ENCODE measurements at places on chromosomes 12 and 14. TPM values are rescaled to one million over a fixed set of nuclear protein-coding genes. Genes with fewer than 3 reads are reported as not detected.

- no peak for DNase-seq
Measured at GRCh38 chr14:68392393-68393141, 400.3 kb downstream of the ZFP36L1 start.

DNA sequence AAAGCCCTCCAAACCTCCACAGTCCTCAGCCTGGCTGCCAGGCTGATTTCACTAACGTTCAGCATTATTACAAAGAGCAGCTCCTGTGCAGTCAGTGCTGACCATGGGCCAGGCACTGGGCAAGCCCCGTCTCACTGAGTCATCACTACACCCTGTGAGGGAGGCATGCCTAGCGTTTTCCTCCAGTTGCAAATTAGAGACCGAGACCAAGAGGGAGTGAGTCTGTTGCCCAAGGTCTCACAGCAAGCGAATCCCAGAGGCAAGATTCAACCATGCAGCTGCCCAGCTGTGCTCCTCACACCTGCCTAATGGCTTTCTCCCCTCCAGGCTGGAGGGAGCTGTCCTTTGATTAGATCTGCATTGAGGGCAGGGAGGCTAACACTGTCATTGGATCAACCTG is 229.3 kb upstream of the LHX5 start:
- no peak for DNase-seq

DNA sequence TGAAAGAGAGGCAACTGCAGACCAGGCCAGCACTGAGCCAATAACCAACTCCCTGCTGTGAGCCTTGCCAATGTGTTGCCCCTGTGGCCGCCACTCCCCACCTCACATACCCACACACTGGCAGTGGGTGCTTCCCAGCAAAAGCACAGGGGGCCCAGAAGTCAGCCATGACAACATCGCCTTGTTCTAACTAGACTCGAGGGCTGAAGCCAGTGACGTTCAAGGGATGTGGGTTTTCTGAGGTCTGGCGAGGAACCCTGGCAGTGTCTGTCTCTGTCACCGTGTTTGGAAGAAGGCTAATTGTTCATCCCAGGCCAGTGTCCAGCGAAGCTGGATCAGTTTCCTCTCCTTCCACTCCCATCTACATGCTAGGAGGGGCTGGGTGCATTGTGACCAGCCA is 311.8 kb upstream of the AMIGO2 start:
- no peak for DNase-seq

- DNase-seq: no peak
Measured at GRCh38 chr12:102093319-102093718, 26.6 kb downstream of the NUP37 start.

DNA sequence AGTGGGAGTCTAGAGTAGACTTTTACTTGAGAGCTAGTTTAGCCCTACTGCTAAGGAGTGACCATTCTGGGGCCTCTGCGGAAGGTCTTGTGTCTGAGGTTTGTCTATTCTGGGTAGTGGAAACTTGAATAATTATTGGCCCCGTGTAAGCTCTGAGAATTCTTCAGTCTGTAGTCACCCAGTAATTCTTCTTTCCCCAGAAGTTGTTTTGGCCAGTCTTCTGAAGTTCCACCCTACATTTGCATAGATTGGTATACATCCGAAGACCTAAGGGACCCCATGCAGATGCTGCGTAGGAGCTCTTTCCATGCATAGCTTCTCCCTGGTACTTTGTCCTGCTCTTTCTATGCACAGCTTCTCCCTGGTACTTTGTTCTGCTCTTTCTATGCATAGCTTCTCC is 12.8 kb downstream of the CYP46A1 start:
- DNase-seq: no peak

- no peak for DNase-seq
Measured at GRCh38 chr12:79766705-79767464, 76.1 kb upstream of the PAWR start.

- DNase-seq: no peak
Measured at GRCh38 chr14:52485350-52485960, 66.8 kb downstream of the TXNDC16 start.

DNA sequence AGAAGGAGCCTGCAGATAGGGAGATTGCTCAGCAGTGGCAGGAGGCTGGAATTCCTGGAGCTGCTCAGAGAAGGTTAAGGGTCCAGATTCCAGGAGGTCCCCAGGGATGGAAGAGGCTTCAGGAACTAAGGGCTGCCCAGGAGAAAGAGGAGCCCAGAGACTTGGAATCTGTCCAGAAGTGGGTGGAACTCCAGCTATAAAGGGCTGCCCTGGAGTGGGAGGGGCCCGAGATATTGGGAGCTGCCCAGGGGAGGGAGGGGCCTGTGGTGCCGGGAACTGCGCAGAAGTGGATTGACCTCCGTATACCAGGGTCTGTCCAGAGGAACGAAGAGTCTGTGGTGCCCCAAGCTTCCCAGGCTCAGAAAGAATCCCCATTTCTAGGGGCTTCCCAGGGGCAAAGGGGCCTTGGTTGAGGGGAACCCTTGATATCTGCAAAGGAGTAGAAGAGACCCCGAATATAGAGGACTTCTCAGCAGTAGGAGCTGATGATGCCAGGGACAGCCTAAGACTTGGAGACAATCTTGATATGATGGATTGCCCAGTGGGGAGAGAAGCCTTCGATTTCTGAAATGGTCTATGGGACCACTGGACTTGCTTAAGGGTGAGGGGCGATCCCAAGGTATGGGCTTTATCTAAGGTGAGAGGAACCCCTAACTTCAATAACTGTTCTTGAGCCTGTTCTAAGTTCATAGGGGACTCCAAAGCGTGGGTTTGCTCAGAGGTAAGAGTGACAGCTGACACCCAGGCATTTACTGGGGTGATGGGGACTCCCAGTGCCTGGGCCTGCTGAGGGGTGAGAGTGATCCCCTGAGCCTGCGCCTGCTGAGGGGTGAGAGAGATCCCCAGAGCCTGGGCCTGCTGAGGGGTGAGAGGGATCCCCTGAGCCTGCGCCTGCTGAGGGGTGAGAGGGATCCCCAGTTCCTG is 45.0 kb downstream of the FAM186A start:
- DNase-seq: peak; percentile 39

GRCh38 chr14:24395609-24396582 is 2.9 kb upstream of the NYNRIN start:
- DNase-seq: peak; percentile 53

GRCh38 chr12:85642808-85643207 is 193.4 kb downstream of the RASSF9 start:
- DNase-seq: no peak

DNA sequence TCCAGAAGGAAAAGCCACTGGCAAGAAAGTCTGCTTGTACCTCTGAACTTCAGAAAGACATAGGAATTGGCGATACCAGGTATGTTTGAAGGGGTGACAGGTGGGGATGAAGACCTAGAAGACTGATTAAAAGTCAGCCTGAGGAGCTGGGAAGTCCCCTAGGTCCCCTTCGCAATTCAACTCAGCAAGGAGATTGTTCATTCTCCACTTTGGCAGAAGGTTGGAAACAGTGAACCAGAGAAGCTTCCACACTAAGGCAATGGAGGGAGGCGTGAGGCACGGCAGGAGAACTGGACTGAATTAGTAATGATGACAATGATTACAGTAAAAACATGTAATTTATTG is 240.3 kb upstream of the TMPO start:
- no peak for DNase-seq

DNA sequence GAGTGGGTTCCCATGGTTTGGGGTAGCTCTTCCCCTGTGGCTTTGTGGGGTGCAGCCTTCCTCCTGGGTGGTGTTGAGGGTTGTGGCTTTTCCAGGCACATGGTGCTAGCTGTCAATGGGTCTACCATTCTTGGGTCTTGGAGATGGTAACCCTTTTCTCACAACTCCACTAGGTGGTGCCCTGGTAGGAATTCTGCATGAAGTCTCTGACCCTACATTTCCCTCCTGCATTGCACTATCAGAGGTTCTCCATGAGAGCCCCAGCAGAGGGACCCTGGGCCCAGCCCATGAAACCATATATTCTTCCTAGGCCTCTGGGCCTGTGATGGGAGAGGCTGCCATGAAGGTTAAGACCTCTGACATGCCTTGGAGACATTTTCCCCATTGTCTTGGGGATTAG is 1093.3 kb downstream of the SLC16A7 start:
- peak; percentile 54 for DNase-seq

DNA sequence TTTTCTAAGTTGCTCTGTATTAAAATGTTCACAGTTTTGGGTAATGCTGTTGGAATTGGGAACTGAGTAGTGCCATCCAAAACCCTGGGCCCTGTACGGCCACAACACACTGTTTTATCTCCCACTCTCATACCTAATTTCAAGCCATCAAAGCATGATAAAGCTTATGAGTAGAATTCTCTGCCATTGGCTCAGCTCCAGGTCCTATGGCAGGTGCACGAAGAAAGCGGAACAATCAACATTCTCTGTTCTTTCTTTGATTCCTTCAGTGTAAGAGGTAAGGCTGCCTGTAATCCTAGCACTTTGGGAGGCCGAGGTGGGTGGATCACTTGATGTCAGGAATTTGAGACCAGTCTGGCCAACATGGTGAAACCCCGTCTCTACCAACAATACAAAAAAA is 394.9 kb downstream of the CCDC91 start:
- no peak for DNase-seq

- no peak for DNase-seq
Measured at GRCh38 chr14:89479802-89480201, 62.8 kb upstream of the FOXN3 start.

GRCh38 chr12:122866950-122867607 is 28.8 kb downstream of the VPS37B start:
- DNase-seq: no peak

DNA sequence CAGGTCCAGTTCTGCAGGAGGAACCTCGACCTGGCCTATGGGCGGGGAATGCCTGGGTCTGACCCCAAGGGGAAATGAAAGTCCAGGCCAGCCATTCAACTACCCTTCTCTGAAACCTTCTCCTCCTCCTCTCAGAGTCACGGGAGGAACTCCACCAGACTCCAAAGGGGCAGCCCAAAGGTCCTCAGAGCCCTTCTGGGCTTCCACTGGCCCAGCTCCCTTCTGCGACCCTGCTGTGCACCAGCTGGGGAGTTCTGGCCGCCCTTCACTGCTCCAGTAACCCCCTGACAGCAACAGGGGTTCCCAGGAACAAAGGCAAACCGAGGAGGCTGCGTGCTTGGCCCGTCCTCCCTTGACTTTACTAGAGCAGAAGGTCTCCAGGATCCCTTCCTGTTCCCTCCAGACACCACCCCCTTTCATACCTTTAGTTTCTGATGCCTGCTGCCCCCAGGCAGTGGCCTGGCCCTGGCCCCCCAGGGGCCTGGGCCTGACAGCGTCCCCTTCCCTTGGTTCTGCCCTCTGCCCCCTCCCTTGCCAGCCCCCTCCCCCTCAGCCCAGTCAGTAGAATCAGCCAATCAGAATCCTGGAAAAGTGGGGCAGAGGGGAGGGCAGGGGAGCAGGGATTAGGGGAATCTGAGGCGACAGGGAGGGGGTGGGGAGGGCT is 850 bp upstream of the ZNF385A start:
- peak; percentile 61 for DNase-seq

DNA sequence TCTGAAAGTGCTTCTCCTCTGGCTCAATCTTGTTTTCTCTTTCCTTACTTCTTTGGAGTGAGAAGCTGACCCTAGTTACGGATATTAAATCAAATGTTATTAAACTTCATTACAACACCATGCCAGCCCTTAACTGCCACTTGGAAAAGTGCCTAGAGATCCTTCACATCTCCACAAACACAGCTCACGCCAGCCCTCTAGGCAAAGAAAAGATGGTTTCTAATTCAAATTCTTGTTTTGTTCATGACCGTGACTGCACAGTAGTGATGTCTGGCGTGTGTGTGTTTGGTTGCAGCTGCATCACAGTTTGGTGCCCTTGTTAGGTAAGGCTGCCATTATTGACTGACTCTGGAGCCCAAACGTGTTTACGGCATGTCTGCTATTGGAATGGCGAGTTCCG is 113.0 kb downstream of the BEGAIN start:
- no peak for DNase-seq

- DNase-seq: no peak
Measured at GRCh38 chr12:96434107-96434506, 33.9 kb upstream of the CDK17 start.

GRCh38 chr12:91098461-91098860 is 12.8 kb downstream of the LUM start:
- no peak for DNase-seq

DNA sequence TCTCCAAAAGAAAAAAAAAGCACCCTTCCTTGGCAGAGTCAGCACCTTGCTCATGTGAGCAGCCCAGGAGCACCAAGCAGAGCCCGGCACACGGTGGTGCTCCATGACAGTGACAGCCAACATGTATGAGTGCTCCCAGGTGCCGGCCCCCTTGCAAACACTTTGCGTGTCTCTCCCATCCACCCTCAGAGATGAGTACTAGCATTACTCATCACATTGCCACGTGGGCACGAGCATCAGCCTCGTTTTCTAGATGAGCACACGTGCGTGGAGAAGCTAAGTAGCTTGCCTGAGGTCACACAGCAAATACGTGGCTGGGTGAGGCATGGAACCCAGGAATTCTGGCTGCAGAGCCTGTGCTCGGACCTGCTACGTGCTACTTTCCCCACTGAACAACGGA is 177.9 kb upstream of the PRMT8 start:
- no peak for DNase-seq

DNA sequence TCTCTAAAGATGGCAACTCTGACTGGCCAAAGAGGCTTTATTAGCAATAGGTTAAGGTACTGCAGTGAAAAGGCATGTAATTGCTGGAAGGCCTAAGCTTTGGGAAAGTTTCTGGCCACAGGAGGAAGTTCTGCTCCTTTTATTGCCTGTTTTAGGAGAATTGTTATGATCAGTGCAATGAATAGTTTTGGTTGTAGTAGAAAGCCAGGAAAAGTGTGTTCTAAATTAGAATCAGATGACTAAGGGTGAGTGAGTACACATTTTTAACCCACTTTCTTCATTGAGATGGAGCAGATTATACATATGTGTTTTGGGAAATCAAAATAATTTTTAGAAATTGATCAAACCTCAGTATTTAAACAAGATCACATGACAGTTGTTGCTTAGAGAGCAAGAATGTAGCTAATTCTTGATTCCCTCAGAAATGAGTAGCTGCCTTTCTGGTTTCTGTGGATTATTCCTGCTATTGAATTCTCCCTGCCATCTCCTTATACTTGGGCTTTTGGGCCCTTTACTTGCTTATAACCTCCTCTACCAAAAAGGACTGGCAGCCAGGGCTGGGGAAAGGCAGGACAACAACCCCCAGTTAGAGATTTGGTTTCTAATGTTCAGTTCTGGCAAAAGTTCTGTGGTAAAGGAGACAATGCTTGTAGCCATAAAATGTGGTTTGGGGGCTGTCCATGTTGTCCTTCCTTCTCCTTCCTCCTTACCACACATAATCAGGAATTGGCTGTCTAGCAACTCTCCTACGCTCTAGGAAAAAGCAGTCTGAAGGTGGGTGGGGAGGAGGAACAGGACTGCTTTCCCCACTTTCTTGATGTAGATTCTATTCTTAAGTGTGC is 217.1 kb downstream of the SLC38A4 start:
- DNase-seq: no peak

Gene KRT3
- not detected for total RNA-seq

Gene TCL1A
- 52.1 TPM for total RNA-seq

Gene BCAT1
- 183 TPM for total RNA-seq

Gene CLEC7A
- total RNA-seq: not detected

Gene MDGA2
- not detected for total RNA-seq

Gene CLEC14A
- total RNA-seq: not detected

Gene NUBPL
- 35.1 TPM for total RNA-seq

Gene SPTLC2
- 70.9 TPM for total RNA-seq
